Fibroblast of skin of back (primary cell): ENCODE measurements at places on chromosomes 5 and 9.

DNA sequence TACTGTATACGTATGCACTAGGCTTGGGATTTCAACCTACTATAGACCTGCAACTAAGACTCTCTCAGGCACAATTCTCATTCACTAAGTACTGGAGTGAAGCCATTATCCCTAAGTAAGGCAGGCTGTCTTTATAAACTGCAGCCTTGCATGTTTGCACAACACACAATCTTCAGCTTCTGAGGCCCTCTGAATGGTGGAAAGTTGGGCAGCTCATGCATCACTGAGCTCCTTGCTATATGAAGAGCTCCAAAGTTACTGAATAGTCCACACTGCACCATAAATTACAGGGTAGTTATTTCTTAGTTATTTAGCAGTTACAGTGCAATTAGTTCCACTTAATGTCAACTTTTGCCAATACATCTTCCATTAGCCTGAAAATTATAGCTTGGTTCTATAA is 384.6 kb downstream of the BRINP1 start:
- no peak for DNase-seq

DNA sequence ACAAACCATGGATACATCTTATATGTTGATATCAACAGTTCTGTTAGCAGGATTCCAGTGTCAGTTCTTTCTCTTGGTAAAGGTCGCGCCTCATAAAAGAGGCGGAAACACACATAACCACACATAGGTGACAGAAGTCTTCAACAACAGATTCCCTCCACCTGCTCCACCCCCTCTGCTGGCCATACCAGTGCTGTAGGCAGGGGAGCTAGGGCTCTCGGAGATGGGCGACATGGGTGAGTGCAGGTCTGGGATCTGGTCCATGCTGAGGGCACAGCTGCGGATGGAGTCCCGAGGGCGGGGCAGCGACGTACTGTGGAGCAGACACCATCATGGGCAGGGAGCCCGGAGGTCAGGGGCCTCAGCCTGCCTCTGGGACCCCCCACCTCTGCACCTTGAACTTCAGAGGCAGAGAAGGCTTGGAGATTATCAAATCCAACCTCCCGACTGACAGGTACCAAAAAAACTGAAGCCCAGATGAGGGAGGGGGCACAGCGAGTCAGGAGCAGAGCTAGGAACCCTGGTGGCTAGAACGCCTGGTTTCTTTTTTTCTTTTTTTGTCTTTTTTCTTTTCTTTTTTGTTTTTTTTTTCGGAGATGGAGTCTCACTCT is 12.0 kb upstream of the TOR2A start:
- DNase-seq: no peak

DNA sequence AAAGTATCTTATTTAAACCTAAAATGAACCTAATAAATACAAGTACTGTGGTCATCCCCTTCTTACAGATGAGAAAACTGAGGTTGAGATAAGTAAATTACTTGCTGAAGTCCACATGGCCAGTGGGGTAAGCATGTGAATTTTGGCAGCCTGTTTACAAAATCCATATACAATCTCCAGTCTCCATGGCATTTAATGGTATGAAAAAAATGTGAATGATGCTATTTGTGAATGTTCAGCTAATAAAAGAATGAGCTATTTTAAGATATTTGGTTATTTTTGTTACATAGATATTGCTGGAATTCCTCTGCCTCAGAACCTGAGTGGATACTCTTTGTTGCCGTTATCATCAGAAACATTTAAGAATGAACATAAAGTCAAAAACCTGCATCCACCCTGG is 19.3 kb upstream of the GPR150 start:
- peak; percentile 69 for DNase-seq

DNA sequence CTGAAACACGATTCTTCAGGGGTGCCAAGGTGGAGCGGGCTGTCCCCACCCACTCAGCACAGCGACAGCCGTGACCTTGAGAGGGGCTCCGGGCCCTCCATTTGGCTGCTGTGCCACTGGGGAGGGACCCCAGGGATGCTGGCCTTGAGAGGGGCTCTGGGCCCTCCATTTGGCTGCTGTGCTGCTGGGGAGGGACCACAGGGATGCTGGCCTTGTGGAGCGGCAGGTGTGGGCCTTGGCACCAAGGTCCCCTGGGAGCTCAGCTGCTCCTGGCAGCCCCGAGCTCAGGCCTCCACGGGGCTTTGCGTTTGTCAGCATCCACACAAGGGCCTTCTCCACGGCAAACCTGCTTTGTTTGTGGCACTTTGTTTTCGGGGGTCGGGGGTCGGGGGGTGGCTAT is 137.6 kb upstream of the LPCAT1 start:
- no peak for DNase-seq

DNA sequence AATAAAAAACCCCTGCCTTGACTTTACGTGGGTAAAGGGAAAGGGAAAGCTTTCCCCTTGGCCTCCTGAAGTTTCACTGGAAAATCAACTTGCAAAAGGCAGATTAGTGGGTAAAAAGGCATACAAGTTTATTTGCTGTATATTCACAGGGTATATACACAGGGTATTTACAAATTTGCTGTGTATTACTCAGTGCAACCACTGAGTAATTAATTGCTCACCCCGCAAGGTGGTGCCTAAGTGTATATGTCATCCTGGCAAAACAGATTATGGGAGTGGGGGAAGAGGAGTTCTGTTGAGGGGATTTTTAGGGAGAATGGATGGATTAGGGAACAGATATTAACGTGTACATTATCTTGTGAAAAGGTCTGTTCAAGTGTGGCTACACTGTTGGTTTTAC is 7.1 kb upstream of the RARS1 start:
- DNase-seq: peak; percentile 5

GRCh38 chr5:122730037-122730436 is 44.8 kb upstream of the SNX2 start:
- no peak for DNase-seq

GRCh38 chr9:115264313-115264712 is 146.4 kb upstream of the TNC start:
- peak; percentile 86 for DNase-seq

GRCh38 chr5:176334031-176334770 is 27.4 kb downstream of the KIAA1191 start:
- no peak for DNase-seq

- DNase-seq: no peak
Measured at GRCh38 chr9:19133549-19134345, 6.5 kb upstream of the PLIN2 start.

DNA sequence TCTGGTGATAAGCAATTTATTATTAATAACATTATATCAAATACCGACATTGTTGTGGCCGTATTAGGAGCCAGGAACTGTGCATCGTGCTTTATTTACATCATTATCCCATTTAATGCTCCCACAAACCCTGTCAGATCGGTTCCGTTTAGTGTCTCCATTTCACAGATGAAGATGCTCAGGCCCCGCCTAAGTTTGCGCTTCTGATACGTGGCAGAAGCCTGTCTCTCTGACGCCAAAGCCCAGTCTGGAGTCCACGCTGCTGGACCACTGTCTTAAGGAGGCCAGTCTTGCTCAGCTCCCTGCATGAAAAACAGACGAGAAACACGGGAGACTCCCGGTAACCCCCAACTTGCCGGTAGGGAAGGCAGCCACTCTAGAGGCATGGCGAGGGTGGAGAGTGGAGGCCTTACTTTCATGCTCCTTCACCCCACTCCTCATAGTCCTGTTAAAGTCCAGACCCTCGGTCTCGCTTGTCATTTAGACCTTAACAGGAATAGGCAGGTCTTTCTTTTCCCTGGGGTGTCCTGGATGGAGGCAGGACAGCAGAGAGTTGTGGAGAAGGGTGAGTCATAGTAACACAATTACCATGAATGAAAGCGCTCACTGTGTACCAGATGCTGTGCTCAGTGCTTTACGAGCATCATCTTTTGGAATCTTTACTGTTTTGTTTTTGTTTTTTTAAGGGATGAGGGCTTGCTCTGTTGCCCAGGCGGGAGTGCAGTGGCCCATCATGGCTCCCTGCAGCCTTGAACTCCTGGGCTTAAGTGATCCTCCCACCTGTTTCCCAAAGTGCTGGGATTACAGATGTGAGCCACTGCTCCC is 872 bp downstream of the TXNDC15 start:
- DNase-seq: peak; percentile 85

DNA sequence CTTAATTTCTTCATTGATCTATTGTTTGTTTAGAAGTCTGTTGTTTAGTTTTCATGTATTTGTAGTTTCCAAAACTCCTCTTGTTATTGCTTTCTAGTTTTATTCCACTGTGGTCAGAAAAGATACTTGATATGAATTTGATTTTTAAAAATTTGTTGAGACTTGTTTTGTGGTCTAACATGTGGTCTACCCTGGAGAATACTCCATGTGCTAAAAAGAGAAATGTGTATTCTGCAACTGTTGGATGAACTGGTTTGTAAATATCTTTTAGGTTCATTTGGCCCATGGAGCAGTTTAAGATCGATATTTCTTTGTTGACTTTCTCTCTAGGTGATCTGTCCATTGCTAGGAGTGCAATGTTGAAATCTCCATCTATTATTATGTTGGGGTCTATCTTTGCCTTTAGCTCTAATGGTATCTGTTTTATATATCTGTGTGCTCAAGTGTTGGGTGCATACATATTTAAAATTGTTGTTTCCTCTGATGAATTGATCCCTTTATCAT is 150.6 kb upstream of the ATP10B start:
- no peak for DNase-seq

- DNase-seq: no peak
Measured at GRCh38 chr5:126542441-126542840, 52.6 kb downstream of the ALDH7A1 start.
